HCT116 (cell line): ENCODE measurements at places on chromosomes 5 and 9. TPM values are rescaled to one million over a fixed set of nuclear protein-coding genes. Genes with fewer than 3 reads are reported as not detected.

DNA sequence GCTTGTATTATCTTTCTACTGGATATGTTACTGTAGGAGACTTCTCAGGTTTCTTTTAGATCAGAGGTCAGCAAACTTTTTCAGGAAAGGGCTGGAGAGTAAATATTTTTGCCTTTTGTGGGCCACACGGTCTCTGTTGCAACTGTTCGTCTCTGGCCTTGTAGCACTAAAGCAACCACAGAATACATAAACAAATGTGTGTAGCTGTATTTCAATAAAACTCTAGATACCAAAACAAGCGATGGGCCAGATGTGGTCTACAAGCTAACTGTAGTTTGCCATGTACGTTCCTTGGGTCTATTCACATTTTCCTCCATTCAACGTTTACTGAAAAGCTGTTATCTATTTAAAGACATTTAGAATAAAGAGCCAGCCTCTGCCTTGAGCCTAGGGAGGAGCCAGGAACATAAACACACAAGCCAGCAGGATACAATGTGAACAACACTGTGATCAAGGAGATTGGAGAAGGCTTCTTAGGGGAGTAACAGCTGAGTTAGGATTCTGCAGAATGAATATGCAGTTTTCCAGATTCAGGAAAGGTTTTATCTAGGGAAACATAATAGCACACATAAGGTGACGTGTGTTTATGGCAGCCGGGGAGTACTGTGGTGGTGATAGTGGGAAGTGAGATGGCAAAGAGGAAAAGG is 33.0 kb upstream of the HOMER1 start:
- no peak for DNase-seq

SPATA31D4 gene
- not detected for total RNA-seq

- DNase-seq = no peak
Observed at GRCh38 chr5:35470866-35471265, 146.8 kb upstream of the SPEF2 start.

DNA sequence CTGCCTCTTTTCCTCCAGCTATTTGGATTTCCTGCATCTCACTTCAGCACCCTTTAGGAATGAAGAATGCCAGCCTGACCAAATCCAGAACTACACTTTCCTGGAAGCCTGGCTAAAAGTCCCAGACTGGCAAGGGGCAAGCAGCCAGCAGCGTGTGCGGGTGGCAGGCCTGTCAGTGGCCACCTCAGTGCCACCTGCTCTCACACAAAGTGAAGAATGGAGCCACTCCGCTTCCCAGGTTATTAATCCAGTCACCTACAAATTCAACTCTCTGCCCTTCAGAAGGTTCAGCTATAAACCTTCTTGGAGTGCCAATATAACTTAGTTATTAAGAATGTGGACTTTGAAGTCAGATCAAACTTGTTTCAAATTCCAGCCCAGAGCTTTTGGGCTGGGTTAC is 6.7 kb upstream of the ALDOB start:
- DNase-seq = no peak

GRCh38 chr9:76431601-76432000 is 27.4 kb upstream of the GCNT1 start:
- DNase-seq = no peak

EIF4E1B gene
- total RNA-seq = 0.07 TPM

DNA sequence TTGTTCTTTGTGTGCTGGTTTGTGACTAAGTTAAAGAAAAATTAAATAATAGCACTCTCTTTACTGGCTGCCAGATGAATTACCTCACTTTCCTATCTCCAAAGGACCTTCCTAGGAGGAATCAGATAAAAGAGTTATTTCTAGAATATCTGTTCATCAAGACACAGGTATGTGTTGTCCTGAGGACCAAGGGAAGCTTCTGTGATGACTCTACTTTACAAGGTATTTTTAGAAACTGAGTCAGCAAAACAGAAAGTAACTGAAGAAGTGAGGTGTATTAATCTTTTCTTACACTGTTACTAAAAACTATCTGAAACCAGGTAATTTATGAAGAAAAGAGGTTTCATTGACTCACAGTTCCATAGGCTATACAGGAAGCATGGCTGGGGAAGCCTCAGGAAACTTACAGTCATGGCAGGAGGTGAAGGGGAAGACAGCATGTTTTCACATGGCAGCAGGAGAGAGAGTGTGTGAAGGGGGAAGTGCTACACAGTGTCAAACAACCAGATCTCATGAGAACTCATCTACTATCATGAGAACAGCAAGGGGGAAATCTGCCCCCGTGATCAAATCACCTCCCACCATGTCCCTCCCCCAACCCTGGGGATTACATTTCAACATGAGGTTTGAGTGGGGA is 189.2 kb upstream of the DMAC1 start:
- DNase-seq = no peak

GRCh38 chr5:129096382-129096991 is 1.9 kb downstream of the ISOC1 start:
- DNase-seq = no peak

- no peak for DNase-seq
Observed at GRCh38 chr9:95901506-95901905, 26.0 kb downstream of the ERCC6L2 start.

POU5F2 gene
- 0.44 TPM for total RNA-seq

DNA sequence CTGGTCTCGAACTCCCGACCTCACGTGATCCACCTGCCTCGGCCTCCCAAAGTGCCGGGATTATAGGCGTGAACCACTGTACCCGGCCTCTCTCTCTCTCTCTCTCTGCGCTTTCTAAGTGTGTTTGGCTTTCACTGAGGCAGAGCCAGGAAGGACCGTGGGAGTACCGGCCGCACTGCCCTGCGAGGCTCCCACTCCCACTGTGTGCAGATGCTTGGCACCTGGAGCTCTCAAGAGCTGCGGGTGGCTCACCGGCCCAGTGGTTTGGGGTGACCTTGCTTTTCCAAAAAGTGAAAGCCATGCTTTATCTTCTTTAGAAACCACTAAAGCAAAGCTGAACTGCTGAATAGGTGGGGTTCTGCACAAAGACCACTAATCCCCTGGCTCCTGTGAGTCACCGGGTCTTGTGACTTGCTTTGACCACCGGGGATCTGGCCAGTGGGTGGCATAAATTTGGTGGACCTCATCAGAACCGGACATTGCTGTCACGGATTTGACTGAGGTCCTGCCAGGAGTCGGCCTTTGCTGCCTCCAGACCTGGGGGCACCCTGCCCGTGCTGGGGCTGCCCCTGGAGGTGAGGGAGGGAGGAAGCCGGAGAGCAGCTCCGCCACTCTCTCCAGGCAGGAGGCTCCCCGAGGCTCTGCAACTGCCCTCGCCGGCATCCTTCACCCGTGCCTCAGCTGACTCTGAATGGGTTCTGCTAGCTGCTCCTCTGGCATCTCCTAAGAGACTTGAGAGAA is 228.9 kb downstream of the FANCC start:
- no peak for DNase-seq

DNA sequence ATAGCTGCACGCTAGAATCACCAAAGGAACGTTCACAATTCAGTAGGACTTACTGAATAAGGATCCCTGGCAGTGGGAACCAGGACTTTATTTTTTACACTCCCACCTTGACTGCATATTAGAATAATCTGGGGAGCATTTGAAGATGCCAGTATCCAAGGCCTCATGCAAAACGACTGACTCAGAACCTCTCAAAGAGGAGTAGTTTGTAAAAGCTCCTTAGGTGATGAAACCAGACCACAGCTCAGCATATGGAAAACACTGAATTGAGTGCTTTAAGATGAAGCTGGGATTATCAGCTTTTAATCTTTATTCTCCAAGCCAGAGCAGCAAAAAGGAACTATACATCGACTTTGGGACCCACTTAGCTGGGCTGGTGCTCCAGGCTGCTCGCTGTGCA is 288.3 kb downstream of the MLLT3 start:
- no peak for DNase-seq

DNA sequence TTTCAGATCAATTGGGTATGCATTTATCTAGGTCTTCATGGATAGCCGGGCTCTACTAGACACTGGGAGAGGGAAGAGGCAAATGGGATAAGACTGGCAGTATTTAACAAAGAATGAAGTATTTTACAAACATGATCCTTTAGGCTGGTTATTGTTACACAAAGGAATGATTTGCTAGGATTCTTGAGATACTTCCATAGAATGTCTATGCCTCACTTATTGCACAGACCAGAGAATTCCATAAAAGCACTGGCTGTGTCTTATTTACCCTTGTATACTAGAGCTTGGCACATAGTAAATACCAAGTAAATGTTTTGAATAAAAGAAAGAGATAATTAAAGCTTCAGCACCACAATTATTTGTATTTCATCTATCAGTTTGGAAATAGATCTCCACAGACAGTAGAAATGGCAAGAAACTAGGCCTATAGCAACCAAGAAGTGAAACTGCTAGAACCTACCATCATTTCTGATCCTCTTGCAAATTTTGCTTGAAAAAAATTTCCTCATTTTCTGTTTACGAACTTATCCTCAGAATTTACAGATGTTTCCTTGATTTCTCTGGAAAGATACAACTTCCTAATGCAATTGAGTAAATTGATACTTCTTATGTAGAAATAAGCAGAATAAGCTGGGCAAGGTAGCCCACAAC is 3.8 kb downstream of the PDCD1LG2 start:
- no peak for DNase-seq

SLC45A2 gene
- total RNA-seq = not detected

ORM2 gene
- 0.59 TPM for total RNA-seq

- DNase-seq = no peak
Observed at GRCh38 chr5:142078706-142079105, 29.9 kb upstream of the NDFIP1 start.

- no peak for DNase-seq
Observed at GRCh38 chr5:173646692-173647091, 30.2 kb upstream of the BOD1 start.

DNA sequence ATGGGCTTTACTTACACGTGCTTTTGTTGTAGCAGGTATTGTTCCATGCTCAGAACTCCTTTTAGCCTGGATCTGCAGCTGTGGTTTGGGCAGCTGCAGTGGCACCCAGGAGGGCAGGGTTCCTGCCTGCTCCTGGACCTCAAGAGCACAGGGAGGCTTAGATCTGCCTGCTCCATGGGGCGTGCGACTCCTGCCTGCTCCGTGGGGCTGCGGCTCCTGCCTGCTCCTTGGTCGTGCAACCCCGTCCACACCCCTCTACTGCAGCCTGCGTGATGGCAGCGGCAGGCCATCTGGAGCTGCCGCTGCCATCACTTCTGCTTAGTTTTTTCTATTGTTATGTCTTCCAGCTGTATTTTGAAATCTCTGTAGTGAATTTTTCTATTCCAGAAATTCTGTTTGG is 11.7 kb upstream of the UGT3A2 start:
- DNase-seq = no peak

GRCh38 chr5:2188137-2188536 is 305.4 kb upstream of the IRX4 start:
- no peak for DNase-seq

DNA sequence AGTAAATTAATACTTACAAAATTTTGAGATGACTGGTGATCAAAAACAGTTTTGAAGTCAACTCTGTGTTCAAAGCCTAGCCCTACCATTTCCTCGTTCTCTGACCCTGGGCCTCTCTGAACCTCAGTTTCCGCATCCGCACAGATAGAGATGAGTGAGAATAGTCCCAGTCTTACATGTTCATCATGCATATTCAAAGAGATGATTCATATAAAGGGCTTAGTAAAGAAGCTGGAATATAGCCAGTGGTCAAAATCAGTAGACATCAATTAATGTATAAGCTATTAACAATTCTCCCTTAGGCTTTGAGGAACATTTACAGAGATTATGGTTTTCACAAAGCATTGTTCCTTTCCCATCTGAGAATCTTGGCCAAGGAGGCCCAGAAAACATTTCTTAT is 250.6 kb downstream of the SPOCK1 start:
- no peak for DNase-seq

- no peak for DNase-seq
Observed at GRCh38 chr9:129145841-129146292, 32.2 kb downstream of the IER5L start.

SPINK13 gene
- total RNA-seq = not detected

DNA sequence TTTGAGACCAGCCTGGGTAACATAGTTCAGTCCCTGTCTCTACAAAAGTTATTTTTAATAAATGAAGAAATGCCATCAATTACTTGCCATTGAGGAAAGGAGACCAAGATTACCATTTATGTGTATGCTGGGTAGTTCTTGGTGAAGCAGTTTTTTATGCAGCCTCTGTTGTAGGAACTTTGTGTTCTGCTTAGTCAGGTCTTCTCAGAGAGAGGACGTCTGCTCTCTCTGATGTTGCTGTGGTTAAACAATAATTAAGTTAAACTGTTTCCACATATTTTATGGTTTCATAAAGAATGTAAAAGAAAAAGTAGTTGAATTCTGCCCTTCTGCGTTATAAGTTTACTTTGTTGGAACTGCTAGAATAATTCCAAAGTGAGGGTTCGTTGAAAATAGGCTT is 210.5 kb downstream of the KDM4C start:
- no peak for DNase-seq

DNA sequence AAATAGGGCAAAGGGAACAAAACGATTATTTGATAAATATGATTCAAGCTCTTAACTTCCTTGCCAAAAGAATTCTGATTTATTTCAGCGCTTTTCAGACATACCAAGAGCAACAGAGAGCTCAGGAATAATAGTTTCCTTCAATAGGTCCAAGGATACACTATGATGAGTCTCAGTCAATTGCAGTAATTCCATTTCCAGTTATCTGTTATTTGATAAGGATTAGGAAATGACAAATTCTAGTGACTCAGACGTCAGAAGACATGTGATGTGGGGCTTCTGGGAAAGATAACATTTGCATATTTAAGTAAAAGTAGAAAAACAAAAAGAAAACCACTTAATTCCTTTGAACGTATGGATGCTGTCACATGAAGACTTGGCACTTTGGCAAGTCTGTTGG is 1250.8 kb upstream of the CDH18 start:
- DNase-seq = no peak

LCN15 gene
- 0.76 TPM for total RNA-seq

SHB gene
- 28.7 TPM for total RNA-seq

DNA sequence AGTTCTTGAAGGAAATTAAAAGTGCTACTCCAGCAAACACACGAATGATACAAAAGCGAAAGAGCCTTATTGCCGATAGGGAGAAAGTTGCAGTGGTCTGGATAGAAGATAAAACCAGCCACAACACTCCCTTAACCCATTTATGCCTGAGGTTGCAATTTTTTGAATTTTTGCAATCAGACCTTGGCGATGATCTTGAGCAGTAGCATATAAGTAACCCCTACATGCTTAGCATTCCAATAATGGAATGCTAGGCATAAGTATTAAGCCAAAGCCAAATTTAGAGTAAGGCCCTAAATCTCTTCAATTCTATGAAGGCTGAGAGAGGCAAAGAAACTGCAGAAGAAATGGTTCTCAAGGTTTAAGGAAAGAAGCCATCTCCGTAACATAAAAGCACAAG is 153.5 kb downstream of the SLC28A3 start:
- DNase-seq = no peak

NEUROG1 gene
- total RNA-seq = not detected

DNA sequence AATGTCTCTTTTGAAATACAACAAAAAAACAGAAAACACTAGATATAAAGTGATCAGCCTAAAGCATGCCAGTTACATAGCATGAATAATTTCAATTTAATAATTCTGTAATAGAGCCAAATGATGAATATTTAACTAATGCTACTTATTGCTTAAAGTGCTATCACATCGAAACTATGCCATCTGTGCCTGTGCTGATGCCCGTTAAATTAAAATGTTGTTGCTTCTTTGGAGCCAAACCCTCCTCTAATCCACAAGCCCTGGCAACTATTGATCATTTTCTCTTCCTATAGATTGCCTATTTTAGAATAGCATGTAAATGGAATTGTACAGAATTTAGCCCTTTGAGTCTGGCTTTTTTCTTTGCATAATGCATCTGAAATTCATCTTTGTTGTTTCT is 356.2 kb downstream of the CHSY3 start:
- no peak for DNase-seq

- no peak for DNase-seq
Observed at GRCh38 chr9:7879551-7880245, 80.1 kb upstream of the DMAC1 start.

QRFP gene
- total RNA-seq = not detected

- no peak for DNase-seq
Observed at GRCh38 chr5:95621839-95622629, 2.1 kb downstream of the GPR150 start.
